ENCODE measurements at places on chromosomes 3 and 15.

DNA sequence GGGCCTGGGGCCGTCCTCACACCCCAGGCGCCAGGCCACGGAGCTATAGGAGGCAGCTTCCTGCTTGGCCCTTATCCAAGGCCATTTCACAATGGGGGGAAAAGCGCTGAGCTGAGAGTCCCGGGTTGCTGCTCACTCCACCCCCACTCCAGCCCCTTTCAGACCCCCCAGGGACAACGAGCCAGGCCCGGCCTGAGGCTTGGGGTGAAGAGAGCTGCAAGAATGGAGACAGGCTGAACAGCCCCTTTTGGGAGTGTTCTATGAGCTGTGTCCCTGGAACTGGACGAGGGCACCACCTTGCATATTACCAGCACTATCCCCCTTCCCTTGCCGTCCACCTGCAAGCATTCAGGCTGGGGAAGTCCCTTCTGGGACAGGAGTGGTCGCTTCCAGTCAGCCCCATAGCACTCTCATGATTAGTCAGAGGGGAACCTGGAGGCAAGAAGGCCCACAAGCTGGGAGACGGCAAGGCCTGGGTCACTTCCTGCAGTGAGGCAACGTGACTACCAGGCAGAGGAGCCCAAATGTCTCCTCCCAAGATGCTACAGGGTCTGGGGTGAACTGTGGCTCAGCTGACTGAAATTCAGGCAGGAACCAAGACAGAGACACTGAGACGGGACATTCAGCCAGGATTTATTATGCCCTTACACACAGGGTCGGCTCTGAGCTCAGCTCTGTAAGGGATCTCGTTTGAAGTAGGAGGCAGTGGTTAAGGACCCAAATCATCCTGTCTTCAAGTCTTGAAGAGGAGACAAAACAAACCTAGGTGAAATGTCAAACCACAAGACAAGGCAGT, 8.6 kb upstream of the SRP14 start:
- DNase-seq: peak; percentile 77

GRCh38 chr3:184168363-184169120, 6.1 kb upstream of the AP2M1 start:
- DNase-seq: no peak

GRCh38 chr15:57094321-57095257, 176.1 kb downstream of the TCF12 start:
- DNase-seq: no peak

GRCh38 chr3:73448761-73449301, 175.9 kb downstream of the PDZRN3 start:
- no peak for DNase-seq

GRCh38 chr15:70892912-70893560, 410 bp downstream of the LRRC49 start:
- DNase-seq: no peak

DNA sequence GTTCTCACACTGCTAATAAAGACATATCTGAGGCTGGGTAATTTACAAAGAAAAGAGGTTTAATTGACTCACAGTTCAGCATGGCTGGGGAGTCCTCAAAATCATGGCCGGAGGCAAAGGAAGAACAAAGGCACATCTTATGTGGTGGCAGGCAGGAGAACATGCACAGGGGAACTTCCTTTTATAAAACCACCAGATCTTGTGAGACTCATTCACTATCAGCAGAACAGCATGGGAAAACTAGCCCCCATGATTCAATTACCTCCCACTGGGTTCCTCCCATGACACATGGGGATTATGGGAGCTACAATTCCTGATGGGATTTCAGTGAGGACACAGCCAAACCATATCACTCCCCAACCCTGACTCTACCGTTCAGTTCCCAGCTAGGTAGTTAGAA, 59.7 kb upstream of the MINAR1 start:
- no peak for DNase-seq
